PC-3 (cell line): ENCODE measurements at places on chromosomes 12 and 14.

DNA sequence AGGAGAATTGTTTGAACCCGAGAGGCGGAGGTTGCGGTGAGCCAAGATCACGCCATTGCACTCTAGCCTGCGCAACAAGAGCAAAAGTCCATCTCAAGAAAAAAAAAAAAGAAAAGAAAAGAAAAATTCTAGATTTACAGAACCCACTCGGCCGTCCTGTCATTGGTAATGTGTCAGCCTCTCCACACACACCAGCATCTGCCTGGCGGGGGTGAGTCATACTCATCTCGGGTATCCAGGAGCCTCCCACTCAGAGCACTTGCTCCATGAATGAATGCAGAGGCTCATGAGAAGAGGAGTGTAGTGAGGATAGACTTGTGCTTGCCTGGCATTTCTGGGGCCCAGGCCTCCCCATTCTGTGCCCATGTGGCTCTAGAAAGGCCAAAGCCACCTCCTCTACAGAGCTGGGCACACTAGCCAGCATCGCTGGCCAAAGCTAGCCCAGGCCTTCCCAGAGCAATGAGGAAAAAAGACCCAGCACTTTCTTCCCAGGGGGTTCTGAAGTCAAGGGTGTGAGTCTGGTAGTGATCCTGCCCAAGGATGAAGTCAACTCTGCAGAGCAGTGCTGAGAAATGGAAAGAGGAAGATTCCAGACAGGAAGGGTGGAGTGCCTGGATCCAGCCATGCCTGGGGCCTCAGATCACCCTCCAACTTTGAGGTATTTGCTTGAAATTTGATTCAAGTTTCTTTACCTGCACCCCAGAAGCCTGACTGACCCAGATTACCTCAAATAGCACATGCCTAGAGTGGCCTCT, 31.2 kb upstream of the KLC1 start:
- DNase-seq: peak; percentile 92

GRCh38 chr12:25084816-25085215, 110.1 kb downstream of the DNAI7 start:
- no peak for DNase-seq

- DNase-seq: no peak
Observed at GRCh38 chr12:2466211-2466610, 328.6 kb upstream of the FKBP4 start.

DNA sequence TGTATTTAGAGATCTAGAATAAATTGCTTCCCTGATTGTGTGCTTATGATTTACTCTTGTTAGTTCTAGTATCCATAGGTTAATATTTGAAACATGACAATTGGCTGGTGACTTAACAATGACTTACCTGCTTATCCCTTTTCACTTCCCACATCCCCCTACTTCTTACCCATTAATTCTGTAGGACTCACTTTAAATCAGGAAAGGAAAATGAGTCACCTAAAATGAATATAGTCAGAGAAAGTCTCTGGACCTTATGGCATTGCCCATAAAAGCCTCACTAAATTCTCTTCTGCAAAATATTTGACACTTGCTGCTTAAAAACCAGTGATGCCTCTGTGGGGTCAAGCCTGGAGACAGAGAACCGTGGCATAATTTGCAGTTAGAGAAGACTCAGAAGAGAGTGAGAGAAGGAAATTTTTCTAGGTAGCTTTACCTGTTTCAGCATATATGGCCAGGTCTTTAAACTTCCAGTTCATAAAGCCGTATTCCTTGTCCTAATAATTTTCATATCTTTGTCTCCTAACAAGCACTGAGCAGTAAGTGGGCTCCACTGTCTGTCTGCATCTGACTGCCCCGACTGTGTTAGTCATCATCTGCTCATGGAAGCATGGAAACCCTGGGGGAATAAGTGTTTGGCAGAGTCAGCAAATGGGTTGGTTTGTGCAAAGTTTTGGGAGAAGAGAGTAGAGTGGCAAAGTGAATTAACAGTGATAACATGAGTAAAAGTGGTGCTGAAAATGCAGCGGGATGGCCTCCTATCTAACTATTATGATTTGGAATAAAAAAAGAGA, 294.4 kb downstream of the AKAP6 start:
- DNase-seq: peak; percentile 69

DNA sequence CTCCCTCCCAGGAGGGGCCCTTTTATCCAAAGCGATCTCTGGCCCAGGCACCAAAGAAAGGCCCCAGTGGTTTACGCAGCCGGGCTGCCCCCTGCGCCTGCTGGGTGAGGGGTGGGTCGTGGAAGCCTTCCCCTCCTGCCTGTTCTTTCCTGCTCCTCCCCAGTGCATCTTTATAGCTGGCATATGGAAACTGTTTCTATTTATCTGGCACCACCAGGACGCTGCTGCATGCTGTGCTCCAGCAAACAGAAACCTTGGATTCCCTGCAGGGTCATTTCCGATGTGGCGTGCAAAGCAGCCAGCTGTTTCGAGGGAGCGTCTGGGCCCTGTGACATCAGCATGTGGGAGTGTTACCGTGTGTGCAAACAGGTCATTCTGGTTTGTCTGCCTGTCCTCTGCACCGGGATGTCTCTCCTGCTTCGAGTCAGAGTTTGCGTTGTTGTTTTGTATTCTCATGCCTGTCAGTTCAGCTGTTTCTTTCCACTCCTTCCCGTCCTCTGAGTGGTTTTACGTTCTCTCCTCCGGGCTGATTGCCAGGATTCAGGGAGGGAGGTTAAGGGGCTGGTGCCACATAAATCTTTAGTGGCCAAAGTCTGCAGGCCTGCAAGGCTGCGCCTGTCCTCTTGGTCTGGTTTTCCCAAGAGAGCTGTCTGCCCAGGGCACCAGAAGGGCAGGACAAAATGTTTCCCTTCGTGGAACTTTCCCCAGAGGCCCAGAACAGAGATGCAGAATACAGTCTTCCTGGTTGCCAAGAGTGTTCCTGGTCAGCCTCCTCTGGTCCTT, 24.6 kb downstream of the TPCN1 start:
- peak; percentile 99 for DNase-seq

GRCh38 chr14:95192311-95192710, 35.0 kb upstream of the DICER1 start:
- DNase-seq: no peak
